Stimulated activated CD8-positive, alpha-beta memory T cell treated with anti-CD3 and anti-CD28 coated beads, Interleukin-2, amount 100 ng/mL, for 1 hour (primary cell): ENCODE measurements at places on chromosomes 7 and 10.

GRCh38 chr7:2014391-2015241 lies 218.1 kb downstream of the MAD1L1 start:
- no peak for DNase-seq

DNA sequence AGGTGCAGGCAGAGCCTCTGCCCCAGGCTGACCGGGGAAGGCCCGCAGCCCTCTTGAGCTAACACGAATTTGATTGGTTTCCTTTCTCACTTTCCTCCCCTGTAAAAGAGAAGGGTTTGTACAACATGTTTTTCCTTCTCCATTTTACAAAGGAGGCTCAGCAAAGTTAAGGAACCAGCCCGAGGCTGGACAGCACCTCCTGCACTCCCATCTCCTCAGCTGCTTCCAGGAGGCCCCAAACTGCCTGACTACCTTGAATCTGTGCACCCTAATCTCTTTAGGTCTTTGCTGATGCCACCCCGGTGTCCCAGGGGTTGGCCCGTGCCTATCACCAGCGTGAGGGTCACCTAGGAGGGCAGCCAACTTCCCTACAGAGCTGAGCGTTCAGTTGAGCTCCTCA lies 4.2 kb downstream of the ALKBH4 start:
- no peak for DNase-seq

DNA sequence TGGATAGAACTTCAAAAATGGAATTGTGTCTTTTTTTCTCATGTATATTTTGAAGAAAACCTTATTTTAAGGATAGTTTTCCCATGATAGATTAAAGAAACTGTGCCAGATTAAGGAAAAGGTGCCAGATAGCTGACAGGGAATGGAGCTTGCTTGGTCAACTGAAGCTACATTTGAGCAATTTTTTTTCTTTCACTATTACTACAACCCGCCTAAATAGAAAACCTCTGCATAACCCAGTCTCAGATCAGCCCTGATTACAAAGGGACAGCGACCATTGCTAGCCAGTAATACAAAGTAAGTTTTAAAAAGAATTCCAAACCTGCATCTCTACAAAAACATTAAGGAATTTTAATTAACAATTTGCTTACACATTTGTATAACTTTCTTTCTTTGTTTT lies 1123.4 kb upstream of the LRRTM3 start:
- DNase-seq, result no peak

DNA sequence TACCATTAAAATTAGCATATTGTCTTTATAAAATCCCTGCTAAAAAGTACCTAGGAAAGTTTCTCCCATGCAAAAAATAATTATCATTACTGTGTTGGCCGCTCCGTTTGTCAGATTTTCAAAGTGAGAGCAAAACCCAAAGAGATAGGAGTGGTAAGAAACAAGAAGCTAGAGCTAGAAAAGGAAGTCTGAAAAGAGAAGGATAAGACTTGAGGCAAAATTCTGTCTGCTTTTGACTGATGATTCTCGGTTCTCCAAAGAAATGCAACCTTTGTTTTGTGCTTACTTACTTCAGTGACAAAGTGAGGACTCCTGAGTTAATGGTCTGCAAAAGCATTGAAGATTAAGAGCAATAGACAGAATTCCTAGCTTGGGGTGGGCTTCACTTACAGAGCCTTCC lies 33.3 kb upstream of the CAPZA2 start:
- DNase-seq, result no peak

DNA sequence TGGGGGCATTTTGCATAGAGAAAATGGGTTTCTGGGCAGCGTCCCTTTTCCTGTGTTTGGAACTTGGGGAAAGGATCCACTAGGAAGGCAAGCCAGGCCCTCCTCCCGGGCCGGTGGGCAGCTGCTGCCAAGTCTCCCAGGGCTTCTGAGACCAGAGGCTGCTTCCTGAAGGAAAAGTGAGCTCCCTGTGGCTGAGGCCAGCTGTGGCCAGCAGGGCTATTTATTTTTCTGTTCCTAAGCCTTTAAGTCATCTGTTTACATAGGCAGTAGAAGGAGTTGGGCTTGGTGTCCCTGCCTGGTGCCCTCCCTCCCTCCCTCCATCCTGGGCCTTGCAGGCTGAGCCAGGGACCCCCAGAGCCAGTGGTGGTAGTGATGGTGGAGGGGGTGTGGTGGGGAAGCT lies 70.5 kb upstream of the COL13A1 start:
- DNase-seq, result no peak

DNA sequence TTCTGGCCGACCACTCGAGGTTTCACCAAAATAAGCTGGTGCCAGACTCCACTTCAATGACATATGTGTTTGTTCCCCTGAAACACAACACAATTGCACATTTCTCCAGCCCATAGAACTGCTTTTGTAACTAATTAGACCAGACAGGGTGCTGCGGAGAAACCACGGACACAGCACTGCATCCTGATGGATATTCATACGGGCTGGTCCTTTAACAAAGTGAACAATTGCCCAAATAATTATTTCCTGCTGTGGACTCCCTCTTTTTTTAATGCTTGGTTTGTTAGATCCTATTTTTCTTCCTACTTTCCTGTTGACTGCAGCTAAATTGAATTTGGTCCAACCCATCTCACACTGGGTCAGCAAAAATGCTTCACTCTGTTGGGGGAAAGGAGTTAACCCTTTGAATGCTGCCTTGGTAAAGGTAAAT lies 198.6 kb upstream of the BMPER start:
- no peak for DNase-seq

DNA sequence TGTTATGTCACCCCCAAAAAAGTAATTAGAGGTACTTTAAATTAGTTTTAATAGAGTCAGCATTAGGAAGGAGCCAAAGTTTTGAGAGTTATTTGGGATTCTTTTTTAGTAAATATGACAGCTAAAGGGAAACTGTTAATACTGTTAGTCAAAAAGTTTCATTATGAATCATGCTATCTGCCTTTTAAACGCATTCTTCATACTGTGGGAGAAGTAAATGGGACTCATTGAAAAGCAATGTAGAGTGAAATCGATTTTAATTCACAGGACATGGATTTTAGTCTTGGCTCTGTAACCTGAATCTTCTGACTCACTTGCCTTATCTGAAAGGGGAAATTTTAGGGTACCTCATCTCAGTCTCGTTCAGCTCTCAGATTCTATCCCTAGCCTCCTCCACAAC lies 105.1 kb downstream of the AASS start:
- no peak for DNase-seq

DNA sequence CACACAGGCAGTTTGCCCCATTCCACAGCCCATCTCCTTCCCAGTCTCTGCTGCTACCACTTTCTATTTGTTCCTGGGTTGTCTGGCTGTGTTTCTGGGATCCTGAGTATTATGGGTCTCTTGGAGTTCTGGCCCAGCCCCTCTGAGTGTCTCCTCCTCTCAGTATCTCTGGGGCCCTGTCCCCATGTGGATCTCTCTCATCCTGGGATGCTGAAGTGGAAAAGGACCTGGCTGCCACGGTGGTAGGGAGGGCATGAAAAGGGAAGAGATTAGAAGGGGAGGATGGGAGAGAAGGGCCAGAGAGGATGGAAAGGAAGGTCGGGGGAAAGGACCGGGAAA lies 54.5 kb upstream of the LBX1 start:
- DNase-seq, result no peak

GRCh38 chr7:81231301-81231838 lies 312.5 kb upstream of the SEMA3C start:
- no peak for DNase-seq
